ENCODE measurements at places on chromosomes 7 and 10. TPM values are rescaled to one million over a fixed set of nuclear protein-coding genes. Genes with fewer than 3 reads are reported as not detected.

- H3K4me1 ChIP-seq: no peaks in the 10 kb centered on the region
- no peak for DNase-seq
- no peaks in the 10 kb centered on the region for H3K27me3 ChIP-seq
- H3K4me3 ChIP-seq: no peak overlapping the region
These were observed 142.6 kb upstream of the PLPP4 start for GRCh38 chr10:120314442-120314841.

STEAP2 gene
- 1.8 TPM for polyA plus RNA-seq

DNA sequence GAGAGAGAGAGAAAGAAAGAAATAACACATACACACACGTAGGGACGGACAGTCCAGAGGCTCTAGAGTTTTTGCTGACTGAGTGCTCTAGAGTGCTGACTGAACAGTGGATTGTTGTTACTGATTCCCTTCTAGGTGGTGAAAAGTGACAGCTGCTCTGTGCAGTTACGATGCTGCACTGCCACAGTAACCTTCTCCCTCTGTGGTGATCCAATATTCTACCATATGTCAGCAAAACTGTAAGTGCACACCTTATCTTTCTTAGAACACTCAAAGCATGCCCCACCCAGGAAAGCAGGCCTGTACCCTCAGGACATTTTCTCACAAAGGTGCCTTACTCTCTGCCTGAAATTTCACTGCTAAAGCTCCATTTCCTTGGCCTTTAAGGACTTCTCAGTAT is 1023.5 kb downstream of the TYW1 start:
- no peak overlapping the region for H3K27ac ChIP-seq
- no peak for DNase-seq
- no peaks in the 10 kb centered on the region for H3K36me3 ChIP-seq
- H3K4me3 ChIP-seq: no peak overlapping the region
- H3K27me3 ChIP-seq: no peaks in the 10 kb centered on the region

GRCh38 chr7:139619367-139619657 is 95.8 kb downstream of the CLEC2L start:
- H3K4me3 ChIP-seq: no peak overlapping the region
- DNase-seq: peak; percentile 82
- no peak overlapping the region for H3K27ac ChIP-seq
- peaks cover 73% of the 10 kb centered on the region for H3K36me3 ChIP-seq
- no peaks in the 10 kb centered on the region for H3K27me3 ChIP-seq

DNA sequence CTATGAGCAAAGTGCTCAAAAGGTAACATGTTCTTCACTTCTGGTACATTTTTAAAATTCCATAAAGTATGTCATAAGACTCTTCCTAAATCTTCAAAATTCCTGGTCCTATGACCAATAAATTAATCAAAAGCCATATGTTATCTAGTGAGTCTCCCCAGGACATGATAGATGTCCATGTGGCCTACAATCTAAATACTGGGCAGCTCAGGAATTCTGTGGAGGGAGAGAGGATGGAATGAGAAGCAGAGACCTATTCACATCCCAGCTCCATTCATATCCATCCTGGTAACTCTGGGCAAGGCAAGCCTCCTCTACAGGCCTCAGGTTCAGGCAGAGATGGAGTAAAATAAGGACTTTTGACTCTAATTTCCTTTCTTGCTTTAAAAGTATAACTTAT is 224.8 kb downstream of the MTERF1 start:
- no peaks in the 10 kb centered on the region for H3K36me3 ChIP-seq
- no peak overlapping the region for H3K27ac ChIP-seq
- H3K4me1 ChIP-seq: no peaks in the 10 kb centered on the region

DNA sequence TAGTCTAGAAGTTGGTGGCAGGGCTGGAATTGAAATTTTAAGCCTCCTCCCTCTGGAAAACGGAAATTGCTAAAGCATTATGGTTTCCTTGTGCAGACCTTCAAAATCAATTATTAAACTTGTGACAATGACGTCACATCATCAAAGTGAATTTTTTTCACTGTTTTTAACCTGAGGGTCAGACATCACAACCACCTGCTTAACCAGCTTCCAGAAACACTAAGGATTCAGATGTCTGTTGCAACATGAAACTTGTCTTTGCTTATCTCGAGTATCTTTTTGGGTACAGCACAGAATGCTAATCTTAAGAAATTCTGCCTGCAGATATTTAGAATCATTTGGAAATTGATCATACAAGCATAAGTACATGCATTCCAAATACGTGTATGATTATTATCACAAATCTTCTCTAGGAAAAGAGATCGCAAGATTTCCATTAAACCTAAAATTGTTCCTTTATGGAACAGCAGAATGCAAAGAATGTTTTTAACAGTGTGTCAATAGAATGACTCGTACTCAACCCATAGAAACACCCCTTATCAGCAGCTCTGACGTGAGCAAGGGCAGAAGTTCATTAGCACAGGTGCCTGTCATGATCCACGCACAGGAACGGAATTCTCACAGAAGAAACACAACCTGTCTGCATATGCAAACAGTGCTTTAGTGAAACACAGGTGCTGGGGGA is 4.1 kb upstream of the GTPBP4 start:
- DNase-seq: peak; percentile 85
- H3K27ac ChIP-seq: no peak overlapping the region
- H3K4me3 ChIP-seq: no peak overlapping the region
- H3K36me3 ChIP-seq: peaks cover 2% of the 10 kb centered on the region
- no peaks in the 10 kb centered on the region for H3K27me3 ChIP-seq
- H3K4me1 ChIP-seq: peaks cover 10% of the 10 kb centered on the region

VDAC2 gene
- 123 TPM for polyA plus RNA-seq

PDE1C gene
- polyA plus RNA-seq: 10.9 TPM

RHOBTB1 gene
- 8.8 TPM for polyA plus RNA-seq

DNA sequence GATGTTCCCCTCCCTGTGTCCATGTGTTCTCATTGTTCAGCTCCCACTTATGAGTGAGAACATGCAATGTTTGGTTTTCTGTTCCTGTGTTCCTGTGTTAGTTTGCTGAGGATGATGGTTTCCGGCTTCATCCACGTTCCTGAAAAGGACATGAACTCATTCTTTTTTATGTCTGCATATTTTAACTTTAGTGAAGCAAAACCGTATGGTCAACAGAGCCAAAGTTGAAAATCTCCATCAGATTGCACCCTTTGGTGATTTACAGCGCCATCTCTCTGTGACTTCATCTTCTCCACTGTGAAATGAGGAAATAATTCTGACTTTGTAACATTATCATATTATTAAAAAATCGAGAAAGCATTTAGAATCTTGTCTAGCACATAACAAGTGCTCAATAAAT is 132.3 kb upstream of the PLXDC2 start:
- H3K27ac ChIP-seq: no peak overlapping the region
- no peak overlapping the region for H3K4me3 ChIP-seq
- H3K36me3 ChIP-seq: no peaks in the 10 kb centered on the region
- H3K27me3 ChIP-seq: no peaks in the 10 kb centered on the region
- DNase-seq: peak; percentile 59
- peaks cover 4% of the 10 kb centered on the region for H3K4me1 ChIP-seq

DNA sequence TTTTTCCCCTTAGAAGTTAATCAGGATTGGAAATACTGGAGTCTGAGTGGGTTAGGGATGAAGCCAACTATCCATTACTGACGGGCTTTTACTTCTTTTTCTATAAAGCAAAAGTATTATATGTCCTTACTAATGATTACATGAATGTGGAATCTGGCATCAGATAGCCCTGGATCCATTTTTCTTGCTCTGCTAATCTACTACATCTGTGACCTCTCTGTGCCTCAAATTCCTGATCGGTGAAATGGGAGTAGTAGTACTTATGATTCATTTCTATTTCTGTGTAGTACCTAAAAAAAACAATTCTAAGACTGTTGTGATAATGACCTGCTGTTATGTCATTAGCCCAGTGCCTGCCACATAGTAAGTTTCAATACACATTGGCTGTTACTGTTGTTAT is 621.6 kb downstream of the SORCS3 start:
- no peak for DNase-seq
- no peaks in the 10 kb centered on the region for H3K36me3 ChIP-seq
- H3K4me1 ChIP-seq: no peaks in the 10 kb centered on the region
- no peaks in the 10 kb centered on the region for H3K27me3 ChIP-seq

DNA sequence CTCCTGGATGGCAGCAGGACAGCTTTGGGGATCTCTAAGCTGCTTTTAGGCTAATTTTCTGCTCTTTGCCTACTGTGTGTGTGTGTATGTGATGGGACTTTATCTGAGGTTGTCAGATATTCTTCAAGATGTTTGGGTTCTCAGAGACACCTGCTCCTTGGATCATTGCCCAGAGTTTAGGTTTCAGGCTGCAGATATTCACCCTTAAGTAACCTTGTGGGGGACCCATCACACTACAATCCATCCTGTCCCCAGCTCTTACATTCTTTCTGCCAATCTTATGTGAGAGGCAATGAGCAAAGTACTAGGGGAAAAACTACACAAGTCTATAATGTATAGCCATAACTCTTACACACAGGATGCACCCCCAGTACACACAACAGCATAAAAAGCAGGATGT is 263.0 kb upstream of the ZWINT start:
- DNase-seq: no peak
- H3K4me1 ChIP-seq: no peaks in the 10 kb centered on the region
- no peak overlapping the region for H3K4me3 ChIP-seq
- H3K27ac ChIP-seq: no peak overlapping the region

DNA sequence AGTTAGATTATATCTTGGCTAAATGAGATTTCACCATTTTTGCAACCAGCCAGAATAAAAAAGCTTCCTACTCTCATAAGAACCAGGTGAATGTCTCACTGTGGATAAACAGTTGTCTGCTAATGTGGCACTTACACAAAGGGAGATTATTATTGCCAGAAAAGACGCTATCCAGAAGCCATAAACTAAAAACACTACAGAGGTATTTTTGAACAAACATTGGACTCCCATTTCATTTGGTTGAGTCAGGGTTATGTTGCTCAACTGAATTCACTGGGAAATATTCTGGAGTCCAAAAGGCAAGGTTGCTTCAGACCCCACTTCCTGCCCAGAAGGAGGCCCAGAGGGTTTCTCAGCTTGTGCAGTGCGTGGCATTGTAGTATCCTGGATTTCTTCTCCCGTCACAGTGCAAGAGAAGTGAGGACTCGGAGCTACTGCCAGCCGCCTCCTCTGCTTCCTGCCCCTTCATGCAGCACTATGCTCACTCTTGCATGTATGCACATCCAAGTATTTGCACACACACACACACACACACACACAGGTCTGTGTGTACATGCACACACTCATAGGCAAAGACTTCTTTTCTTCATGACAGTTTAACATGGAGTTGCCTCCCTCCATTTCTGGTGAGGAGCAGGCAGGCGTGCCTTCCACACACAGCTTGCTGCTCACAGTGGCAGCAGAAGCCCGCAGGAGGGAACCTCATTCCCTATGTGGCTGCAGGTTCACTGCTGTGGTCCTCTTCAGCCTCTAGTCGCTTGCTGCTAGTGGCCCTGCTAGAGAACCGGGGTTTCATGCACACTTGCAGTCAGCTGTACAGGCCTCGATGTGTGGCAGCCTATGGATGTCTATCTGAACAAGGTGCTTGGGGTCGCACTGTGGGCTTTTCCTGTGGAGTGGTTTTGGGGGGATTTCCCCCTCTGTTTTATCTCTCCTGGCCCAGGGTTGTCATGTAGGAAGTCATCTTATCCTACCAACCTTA is 10.1 kb downstream of the DENND10 start:
- peak; percentile 95 for DNase-seq
- H3K4me1 ChIP-seq: peaks cover 15% of the 10 kb centered on the region
- H3K4me3 ChIP-seq: no peak overlapping the region
- H3K27me3 ChIP-seq: no peaks in the 10 kb centered on the region
- H3K36me3 ChIP-seq: peaks cover 27% of the 10 kb centered on the region

NRAP gene
- not detected for polyA plus RNA-seq

- no peak overlapping the region for H3K27ac ChIP-seq
- DNase-seq: no peak
- no peak overlapping the region for H3K4me3 ChIP-seq
These were observed 33.2 kb downstream of the DRGX start for GRCh38 chr10:49362596-49363260.

DNA sequence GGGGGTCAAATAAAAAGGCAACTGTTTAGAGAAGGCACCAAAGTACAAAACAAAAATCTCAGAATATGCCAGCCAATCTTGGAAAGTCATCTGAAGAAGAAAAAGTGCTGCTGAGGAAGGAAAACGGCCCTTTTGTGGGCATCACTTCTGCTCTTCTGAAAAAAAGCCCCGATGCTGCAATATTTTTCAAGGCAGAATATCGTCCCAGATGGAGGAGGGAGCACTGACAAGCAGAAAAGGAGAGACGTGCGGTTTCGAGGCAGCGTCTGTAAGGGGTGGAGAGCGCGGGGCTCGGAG is 959 bp upstream of the ATRNL1 start:
- DNase-seq: no peak
- no peak overlapping the region for H3K27ac ChIP-seq
- peak overlapping the region; percentile 64 for H3K4me3 ChIP-seq
- H3K36me3 ChIP-seq: no peaks in the 10 kb centered on the region
- peaks cover 39% of the 10 kb centered on the region for H3K27me3 ChIP-seq
- H3K4me1 ChIP-seq: no peaks in the 10 kb centered on the region

GRCh38 chr7:149621776-149622175 is 124.2 kb upstream of the ZNF746 start:
- H3K27ac ChIP-seq: no peak overlapping the region
- no peak overlapping the region for H3K4me3 ChIP-seq
- peaks cover 36% of the 10 kb centered on the region for H3K36me3 ChIP-seq

GRCh38 chr10:113788604-113789083 is 37.2 kb downstream of the PLEKHS1 start:
- H3K36me3 ChIP-seq: no peaks in the 10 kb centered on the region
- peaks cover 6% of the 10 kb centered on the region for H3K27me3 ChIP-seq
- peak; percentile 96 for DNase-seq
- peak overlapping the region; percentile 78 for H3K27ac ChIP-seq
- H3K4me3 ChIP-seq: no peak overlapping the region

AKR1D1 gene
- polyA plus RNA-seq: not detected

DNA sequence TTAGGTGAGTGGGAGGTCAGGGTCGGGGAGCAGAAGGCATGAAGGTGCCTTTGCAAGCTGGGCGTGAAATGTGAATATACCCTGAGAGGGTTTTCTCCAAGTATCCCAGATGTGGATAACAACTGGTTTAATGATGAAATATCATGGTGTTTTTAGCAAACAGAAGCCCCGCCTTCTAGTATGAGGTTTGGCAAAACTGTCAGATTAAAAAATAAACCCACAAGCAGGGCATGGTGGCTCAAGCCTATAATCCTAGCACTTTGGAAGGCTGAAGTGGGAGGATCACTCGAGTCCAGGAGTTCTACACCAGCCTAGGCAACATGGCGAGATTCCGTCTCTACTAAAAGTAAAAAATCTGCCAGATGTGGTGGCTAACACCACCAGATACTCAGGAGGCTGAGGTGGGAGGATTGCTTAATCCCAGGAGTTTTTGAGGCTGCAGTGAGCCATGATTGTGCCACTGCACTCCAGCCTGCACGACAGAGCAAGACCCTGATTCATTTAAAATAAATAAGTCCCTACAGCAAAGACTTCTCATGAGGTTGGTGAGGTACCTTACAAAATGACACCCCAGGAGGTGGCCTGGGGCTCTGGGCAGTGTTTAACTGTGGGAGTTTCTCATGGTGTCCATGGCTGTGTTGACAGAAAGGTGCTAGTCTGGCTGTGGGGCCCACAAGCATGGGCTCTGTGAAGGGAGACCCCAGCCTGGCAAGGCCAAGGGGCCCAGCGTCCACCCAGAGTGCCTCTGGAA is 6.7 kb upstream of the PWWP2B start:
- peaks cover 3% of the 10 kb centered on the region for H3K27me3 ChIP-seq
- no peak for DNase-seq
- no peak overlapping the region for H3K27ac ChIP-seq

ITPRID1 gene
- not detected for polyA plus RNA-seq

MYO1G gene
- polyA plus RNA-seq: 0.02 TPM
